ENCODE measurements at places on chromosomes 16 and 17.

DNA sequence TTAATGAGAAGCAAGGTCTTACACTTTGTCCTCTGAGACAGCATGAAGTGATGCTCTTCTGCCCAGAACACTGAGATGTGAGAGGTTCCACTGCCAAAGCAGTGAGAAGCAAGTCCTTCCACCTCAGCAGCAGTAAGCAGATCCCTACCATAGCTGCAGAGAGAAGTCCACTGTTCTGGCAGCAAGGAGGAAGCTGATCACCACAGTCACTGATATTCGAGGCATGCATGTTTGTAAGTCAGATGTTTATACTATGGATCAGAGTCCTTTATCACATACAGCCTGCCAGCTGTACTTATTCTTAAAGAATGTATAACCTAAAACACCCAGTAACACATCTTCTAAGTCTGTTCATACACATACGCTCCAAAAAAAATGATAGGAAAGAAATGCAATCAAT, 18.2 kb upstream of the METTL2A start:
- no peak overlapping the region for H3K27ac ChIP-seq
- H3K27me3 ChIP-seq = no peaks in the 10 kb centered on the region
- H3K4me3 ChIP-seq = no peak overlapping the region

DNA sequence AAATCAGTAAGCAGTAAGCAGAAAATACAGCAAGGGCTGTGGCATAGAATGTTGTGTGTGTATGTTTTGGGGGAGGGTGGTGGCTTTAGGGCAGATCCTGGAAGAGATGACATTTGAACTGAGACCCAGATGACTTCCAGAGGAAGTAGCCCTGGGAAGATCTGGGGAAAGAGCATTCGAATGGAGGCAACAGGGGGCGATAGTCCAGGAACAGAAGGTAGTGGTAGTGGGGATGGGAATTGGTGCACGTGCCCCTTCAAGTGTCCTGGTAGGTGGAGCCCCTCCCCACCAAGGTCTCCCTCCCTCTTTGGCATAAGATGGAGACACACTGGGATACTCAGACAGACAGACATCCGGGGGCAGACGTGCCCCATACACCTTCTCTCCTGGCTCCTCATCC, 14.1 kb downstream of the ARHGEF15 start:
- H3K27ac ChIP-seq = no peak overlapping the region
- H3K27me3 ChIP-seq = peaks cover 34% of the 10 kb centered on the region
- H3K4me3 ChIP-seq = no peak overlapping the region

DNA sequence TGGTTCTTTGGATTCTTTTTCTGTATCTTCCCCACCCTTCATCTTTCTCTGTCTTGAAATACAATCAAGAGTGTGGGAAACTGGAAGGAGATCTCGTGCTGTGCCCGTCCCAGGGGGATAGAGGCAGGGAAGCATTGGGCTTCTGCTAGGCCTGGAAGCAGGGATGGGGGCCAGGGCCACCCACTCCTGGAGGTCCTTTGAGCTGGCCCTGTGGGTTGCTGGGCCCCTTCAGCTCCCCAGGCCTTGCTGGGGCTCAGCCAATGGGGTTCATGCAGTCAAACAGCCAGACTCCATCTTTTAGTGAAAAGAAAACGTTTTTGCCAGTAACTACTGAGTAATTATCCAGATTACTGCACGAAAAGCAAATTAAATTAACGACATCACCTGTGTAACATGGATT, 67.8 kb downstream of the CCDC182 start:
- no peak for DNase-seq
- H3K4me1 ChIP-seq = no peaks in the 10 kb centered on the region
- no peak overlapping the region for H3K4me3 ChIP-seq
- H3K27me3 ChIP-seq = no peaks in the 10 kb centered on the region
- H3K36me3 ChIP-seq = no peaks in the 10 kb centered on the region
- no peak overlapping the region for H3K27ac ChIP-seq

DNA sequence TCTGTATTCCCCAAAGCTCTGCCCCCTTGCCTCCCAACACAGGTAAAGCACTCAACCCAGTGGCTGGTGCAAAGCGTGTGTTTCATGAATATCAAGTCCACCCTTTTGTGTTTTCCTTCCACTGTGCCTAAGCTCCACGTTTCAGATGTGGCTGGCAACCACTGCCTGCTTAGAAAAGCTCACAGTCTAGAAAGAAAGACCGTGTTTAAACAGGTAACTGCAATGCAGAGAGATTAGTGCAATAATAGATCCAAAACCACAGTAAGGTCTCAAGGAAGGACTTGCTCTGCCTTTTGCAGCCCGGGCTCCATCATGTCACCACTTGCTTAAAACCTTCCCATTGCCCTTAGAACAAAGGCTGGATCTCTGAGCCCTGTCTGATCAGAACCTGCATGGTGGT, 240.2 kb upstream of the C16orf82 start:
- no peak overlapping the region for H3K27ac ChIP-seq
- no peaks in the 10 kb centered on the region for H3K4me1 ChIP-seq
- H3K27me3 ChIP-seq = no peaks in the 10 kb centered on the region
- no peak overlapping the region for H3K4me3 ChIP-seq
- DNase-seq = no peak
- no peaks in the 10 kb centered on the region for H3K36me3 ChIP-seq

DNA sequence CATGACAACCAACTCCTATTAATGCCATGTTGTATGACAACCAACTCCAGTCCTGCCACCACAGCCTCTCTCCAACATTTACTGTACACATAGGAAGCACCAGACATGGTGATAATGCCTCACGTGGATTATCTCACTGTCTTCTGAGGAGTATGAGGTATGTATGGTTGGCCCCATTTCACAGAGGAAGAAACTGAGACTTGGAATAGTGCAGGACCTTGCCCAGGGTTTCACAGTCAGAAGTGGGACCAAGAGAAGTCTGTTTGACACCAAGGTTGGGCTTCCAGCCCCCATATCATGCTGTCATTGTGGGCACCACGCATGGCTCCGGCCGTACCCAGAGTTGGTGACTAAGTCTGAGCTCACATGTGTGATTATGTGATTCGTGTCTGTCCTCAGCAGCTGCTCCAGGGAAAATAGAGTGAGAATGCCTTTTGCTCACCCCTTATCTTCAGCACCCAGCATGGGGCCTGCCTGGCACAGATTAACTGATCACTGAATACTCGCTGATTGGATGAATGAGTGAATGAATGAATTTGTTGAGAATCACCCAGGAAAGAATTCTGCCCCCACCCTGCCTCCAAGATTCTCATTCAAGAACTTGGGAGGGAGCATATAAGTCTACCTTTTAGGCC, 204.1 kb upstream of the NLRP1 start:
- no peaks in the 10 kb centered on the region for H3K36me3 ChIP-seq
- no peak overlapping the region for H3K27ac ChIP-seq
- H3K27me3 ChIP-seq = no peaks in the 10 kb centered on the region
- no peak overlapping the region for H3K4me3 ChIP-seq
- H3K4me1 ChIP-seq = no peaks in the 10 kb centered on the region

GRCh38 chr17:28341516-28341915, 6.0 kb downstream of the TNFAIP1 start:
- H3K27me3 ChIP-seq = no peaks in the 10 kb centered on the region
- H3K36me3 ChIP-seq = no peaks in the 10 kb centered on the region
- peaks cover 8% of the 10 kb centered on the region for H3K4me1 ChIP-seq

Measured in transverse colon (tissue), 4 donors.